ENCODE measurements at places on chromosomes 1 and 21.
A peak's percentile ranks its signal among the peaks of the same experiment; 100 is the strongest.

- no peak for DNase-seq
Measured at GRCh38 chr1:9787702-9788101, 36.1 kb downstream of the CLSTN1 start.

DNA sequence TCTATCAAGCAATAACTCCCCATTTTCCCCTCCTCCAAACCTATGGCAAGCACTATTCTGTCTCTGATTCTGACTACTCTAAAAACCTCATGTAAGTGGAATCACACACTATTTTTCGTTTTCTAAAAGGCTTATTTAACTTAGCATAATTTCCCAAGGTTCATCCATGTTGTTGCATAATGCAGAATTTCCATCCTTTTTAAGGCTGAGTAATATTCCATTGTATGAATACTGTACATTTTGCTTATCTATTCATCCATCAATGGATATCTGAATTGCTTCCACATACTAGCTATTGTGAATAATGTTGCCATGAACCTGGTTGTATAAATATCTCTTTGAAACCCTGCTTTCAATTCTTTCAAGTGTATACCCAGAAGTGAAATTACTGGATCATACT is 48.2 kb downstream of the TUT4 start:
- DNase-seq, result no peak

DNA sequence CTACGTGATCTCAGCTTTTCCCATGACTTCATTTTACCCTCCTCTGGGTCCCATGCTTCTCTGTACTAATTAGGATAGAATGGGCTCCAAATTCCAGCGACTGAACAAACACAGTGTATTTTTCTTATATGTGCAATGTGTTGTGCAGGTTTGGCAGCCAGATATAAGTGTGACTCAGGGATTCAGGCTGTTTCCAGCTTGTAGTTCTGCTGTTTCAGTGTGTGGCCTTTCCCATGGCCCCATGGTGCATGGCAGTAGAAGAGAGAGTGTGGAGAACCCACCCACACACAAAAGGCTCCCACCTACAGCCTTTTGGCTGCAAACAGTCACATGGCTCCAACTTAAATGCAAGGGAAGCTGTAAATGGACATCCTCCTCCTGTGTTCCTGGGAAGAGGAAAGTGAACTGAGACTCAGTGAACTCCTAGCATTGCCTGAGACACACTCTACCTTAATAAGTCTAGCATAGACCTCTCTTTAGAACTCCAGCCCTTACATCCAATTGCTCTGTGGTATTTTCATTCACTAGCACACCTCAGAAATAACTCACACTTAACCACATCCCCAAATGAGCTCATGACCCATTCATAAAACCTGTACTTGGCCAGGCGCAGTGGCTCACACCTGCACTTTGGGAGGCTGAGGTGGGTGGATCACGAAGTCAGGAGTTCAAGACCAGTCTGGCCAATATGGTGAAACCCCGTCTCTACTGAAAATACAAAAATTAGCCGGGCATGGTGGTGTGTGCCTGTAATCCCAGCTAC is 58.7 kb downstream of the KIAA0040 start:
- DNase-seq, result no peak

GRCh38 chr1:106975944-106976343 is 80.5 kb upstream of the PRMT6 start:
- DNase-seq, result no peak

DNA sequence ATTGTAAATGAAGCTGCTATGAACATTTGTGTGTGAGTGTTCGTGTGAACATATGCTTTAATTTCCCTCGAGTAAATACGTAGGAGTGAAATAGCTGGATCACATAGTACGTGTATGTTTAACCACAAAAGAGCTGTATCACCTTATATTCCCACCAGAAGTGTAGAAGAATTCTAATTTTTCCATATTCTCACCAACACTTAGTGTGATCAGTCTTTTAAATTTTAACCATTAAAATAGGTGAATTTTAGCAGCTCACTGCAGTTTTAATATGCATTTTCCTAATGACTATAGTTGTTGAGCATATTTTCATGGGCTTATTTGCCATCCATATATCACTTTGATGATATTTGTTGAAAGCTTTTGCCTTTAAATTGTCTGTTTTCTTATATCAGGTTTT is 741.2 kb downstream of the PTPRU start:
- DNase-seq, result no peak

DNA sequence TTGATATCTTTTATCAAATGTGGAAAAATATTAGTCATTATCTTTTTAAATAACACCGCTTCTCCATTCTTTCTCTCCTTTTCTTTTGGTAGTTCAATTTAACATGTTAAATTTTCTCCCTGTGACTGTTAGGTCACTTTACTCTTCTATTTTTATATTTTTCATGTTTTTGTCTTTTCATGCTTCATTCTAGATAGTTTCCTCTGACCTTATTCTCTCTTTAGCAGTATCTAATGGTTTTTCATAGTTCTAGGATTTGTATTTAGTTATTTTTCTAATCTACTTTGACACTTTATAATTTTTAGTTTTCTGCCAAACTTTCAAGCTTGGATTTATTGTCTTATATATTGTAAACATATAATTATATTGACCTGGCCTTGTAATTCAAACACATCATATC is 116.0 kb downstream of the RASAL2 start:
- DNase-seq, result no peak

- no peak for DNase-seq
Measured at GRCh38 chr1:237961754-237962153, 71.0 kb upstream of the ZP4 start.

- DNase-seq, result peak; percentile 16
Measured at GRCh38 chr1:61754545-61754944, 12.3 kb downstream of the PATJ start.

DNA sequence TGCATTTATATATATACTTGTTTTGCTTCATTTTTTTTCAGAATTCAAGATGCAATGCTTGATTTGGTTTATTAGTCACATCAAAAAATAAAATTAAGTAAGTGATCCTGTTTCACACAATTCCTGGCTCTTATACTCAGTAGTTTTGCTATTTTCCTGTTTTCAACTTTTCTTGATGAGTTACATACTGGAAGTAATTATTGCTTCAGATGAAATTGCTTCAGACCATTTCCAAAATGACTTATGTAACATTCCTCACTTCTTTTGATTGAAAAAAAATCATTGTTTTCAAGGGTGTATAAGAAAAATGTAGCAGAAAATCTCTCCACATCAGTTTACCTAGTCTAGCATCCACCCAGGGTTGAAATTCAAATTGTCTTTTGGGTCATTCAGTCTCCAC is 65.0 kb downstream of the RGS2 start:
- DNase-seq, result no peak

- DNase-seq, result no peak
Measured at GRCh38 chr21:28419811-28420210, 572.9 kb downstream of the LTN1 start.

- no peak for DNase-seq
Measured at GRCh38 chr1:55584526-55585401, 369.6 kb upstream of the USP24 start.

DNA sequence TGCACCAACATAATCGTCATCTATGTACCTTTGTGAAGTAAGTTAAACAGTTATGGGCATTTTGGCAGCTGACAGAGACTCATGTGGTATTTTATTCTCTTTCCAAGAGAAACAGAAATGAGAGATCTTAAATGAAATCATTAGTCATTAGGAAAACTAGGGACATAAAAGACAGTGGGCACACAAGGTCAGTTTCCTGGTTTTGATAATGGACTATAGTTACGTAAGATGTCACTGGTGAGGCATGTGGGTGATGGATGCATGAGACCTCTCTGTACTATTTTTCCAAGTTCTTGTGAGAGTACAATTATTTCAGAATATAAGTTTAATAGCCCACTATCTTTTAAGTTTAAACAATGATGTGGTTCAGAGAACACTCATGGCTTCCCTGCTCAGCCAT is 216.9 kb downstream of the APP start:
- DNase-seq, result no peak

GRCh38 chr1:109393617-109394233 is 4.0 kb downstream of the SORT1 start:
- no peak for DNase-seq

- no peak for DNase-seq
Measured at GRCh38 chr1:228884615-228885566, 149.6 kb downstream of the RHOU start.

DNA sequence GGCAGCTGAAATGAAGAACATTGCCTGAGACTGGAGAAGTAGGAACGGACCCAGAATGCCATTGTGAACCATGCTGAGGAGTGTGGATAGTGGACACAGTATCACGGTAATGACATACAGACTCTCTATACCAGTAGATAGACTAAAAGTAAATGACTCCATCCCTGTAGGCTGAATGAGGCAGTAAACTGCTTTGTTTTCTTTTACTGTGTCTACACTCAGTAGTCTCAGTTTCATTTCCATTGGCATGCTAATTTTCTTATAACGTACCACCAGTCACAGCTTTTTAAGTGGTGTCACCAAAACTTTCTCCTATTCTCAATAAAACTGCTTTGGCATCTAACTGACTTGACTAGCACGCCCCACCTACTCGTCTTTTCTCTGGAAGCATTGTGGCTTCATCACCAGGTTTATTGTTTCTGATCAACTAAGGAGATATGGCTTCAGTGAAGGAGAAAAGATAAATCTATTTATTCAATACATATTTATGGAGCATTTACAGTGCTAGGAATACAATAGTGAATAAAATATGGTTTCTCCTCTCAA is 8.4 kb upstream of the ZNF697 start:
- no peak for DNase-seq

DNA sequence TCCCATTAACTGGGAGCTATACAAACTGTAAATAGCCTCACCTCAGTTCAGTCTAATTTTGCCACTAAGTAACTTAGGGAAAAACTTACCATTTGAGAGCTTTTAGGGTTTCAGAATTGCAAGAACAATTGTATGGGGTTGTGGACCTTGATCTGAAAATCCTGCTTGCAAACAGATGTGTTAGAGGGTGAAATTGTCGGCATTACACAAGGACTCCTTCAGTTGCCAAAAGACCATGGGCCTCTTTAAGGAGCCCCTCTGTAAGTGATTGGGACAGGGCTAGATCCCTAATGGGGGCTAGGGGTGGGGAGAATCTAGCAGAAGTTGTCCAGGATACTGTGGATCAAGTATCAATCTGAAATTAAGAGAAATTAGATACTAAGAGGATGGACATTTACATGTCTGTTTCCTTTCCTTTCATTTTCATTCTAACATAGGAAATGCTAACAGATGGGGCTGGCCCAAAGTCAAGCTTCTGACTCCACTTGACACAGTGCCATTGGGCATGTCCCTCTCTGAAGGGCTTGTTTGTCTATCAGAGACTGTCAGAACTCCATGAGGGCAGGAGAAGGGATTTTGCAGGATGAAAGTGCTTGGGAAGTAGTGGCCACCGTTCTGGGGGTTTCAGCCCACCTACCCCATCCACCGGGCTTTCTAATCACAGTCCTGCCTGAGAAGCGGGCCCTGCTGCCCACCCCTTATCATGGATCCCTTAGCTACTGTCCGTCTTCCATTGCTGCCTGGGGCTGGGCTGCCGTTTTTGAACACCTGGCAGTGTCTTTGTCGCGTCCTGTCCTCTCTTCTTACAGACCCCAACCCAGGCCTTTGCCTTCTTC is 54.7 kb downstream of the STUM start:
- DNase-seq, result no peak

DNA sequence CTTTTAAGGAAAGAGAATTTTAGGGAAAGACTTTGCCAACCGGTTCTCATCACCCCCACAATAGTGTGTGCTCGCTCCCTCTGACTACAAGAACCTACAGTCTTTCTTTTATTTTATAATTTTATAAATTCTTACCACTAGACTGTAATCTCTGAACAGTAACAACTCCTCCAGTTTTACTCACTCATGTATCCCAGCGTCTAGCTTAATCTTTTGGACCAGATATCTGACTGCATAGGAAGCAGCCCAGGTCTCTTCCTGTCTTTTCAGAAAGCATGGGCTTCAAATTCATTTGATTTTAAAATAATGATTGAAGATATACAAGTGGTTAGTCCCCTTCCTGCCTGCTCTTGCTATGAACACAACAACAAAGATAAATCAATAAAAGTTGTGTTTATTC is 19.0 kb upstream of the DUSP10 start:
- DNase-seq, result no peak

DNA sequence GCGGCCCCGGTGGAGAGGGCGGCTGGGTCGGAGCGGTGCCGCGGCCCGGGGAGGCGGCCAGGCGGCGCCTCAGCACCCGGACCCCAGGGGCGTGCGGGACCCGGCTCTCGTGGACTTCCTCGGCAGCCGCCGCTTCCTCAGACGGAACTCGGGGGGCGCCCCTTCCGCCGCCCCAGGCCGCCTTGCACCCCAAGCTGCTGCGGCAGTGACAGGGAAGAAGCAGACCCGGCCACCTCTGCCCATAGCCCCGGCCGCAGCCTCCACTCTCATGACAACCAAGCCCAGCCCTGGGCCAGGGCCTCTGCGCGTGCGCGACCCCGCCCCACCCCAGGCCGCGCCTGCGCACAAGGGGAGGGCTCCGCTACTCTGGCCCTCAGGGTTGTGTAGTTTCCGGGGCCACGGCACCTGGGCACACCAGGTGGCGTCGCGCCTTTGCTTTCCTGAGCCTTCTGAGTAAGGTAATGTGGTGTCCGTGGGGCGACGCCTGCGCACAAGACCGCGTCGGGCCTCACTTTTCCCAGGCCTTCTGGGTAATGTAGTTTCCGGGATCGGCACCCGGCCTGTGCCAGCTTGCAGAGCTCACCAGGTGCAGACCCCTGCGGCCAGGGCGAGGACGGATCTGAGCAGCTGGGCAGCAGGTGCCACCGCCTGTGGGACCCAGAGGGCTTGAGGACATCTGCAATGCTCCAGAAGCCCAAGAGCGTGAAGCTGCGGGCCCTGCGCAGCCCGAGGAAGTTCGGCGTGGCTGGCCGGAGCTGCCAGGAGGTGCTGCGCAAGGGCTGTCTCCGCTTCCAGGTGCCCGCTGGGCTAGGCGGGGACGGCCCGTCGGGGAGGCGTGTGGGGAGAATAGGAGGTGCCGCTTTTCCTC is at the start of the genes CEP104 and DFFB:
Gene CEP104, minus strand, starts transcription at position 289 of the 868 bp plus-strand sequence. CDS start 4,804 bp downstream, outside the sequence.
Gene DFFB, plus strand, starts transcription at position 554 of the 868 bp plus-strand sequence. Its CDS starts 128 bp downstream, at position 682.
- DNase-seq, result peak; percentile 96

- no peak for DNase-seq
Measured at GRCh38 chr1:43832998-43833397, 100.6 kb upstream of the ARTN start.

DNA sequence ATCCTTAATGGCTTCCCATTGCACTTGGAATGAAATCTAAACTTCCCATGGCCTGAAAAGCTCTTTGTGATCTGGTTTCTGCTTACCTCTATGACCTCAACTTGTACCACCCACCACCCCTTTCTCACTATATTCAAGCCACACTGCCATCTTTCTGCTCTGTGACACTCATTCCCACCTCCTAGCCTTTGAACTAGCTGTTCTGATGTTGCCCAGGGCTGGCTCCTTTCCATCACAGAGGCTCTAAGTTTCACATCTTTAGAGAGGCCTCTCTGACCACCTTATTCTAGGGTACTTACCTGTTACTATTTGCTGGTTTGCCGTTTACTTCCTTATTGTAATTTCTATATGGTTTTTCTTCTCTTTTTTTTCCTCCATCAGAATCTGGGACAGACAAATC is 4.2 kb downstream of the MPZL1 start:
- no peak for DNase-seq

GRCh38 chr1:96104506-96104905 is 617.1 kb upstream of the PTBP2 start:
- DNase-seq, result no peak

Data from kidney glomerular epithelial cell (primary cell).